Central memory CD4-positive, alpha-beta T cell (primary cell): ENCODE measurements at places on chromosomes 7 and 10.
A peak's percentile ranks its signal among the peaks of the same experiment; 100 is the strongest.

DNA sequence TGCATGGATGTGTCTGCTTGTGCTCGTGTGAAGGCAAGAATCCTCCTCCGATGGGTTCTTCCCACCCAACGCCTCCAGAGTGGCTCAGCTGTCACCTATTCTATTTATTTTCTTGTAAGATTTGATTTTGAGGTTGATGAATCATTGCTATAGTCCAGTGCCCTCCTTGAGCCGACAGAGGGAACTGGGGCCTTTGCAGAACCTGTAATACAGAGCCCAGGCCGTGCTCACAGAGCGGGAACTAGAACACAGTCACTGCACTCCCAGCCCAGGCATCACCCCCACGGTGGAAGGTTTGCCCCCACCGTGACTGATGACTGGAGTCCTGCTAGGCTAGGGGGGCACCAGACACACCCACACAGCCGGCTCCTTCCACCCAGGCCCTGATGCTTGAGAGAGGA lies 2.0 kb downstream of the RARRES2 start:
- no peak for DNase-seq

GRCh38 chr7:2312267-2312929 lies 1.8 kb downstream of the SNX8 start:
- no peak for DNase-seq

DNA sequence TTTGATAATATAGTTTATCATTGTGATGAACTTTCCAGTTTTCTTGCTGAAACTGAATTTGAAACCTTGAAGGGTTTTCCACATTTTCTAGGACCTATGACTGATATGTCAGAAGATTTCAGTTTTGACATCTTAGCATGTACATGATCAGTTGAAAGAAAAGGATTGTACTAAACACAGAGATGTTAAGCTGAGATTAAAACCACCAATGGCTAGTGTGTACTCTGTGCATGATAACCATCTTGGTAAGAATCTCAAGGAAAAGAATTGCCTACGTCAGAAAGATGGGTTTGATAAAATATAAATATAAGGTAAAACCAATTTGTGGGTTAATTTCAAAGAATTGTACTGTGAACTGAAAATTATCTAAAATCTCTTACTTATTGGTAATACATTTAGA lies 776.4 kb downstream of the GATA3 start:
- DNase-seq, result no peak

DNA sequence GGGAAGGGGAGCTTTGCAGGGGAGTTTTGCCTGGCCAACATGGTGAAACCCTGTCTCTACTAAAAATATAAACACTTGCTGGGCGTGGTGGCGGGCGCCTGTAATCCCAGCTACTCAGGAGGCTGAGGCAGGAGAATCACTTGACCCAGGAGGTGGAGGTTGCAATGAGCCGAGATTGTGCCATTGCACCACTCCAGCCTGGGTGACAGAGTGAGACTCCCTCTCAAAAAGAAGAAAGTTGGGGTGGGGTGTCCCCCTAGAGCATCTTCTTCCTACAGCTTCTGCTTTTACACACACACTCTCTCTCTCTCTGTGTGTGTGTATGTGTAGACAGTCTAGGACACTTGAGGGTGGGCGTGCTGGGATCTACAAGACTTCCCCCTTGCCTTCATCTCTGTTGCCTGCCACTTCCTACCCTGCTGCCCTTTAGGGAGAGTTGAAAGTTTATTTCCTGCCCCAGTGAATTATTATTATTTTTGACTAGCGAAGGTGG lies 21.7 kb downstream of the PLAU start:
- DNase-seq, result no peak

- no peak for DNase-seq
These were observed 268.8 kb downstream of the PLXNA4 start for GRCh38 chr7:132307465-132307864.

DNA sequence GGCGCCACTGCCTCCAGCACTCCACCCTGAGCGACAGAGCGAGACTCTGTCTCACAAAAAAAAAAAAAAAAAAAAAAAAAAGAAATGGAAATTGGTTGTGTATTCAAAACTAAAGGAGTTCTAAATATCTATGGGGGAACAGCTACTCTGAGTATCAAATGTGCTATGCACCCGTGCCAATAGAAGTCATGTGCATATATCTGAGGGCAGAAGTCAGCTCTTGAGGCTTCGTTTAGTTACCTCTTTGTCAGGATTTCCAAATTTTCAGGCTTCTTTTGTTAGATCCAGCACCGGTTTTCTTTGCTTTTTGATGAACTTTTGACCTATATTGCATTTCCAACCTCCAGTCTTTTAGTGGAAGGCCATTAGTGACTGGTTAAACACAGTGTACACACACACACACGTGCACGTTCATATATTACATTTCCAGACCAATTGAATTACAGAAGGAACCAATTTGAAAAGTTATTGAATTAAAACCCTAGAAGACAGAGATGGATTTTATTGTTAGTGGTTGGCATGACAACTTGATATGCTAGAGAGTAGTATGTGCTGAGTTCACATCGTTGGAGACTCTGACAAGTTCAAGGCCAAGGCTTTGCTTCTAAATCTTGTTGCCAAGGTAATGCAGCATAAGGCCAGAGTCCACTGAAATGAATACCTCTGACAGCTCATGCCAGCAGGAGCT lies 33.1 kb upstream of the ADD3 start:
- DNase-seq, result no peak

DNA sequence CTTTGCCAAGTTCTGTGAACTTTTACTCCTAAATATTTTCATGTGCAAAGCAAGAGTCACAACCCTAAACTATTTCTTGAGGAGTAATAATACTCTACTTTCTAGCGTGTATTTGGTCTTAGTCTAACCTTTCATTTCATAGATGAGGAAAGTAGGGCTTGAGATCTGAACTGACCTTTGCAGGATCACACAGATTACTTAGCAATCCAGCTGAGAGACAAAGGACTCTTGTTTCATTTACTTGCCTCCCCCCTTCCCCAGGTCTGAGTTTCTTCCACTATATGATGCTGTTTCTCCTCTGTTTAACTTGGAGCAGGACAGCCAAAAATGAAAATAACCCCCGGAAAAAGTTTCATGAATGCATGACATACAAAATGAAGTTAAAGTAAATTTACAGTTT lies 75.3 kb upstream of the PTN start:
- DNase-seq, result no peak

GRCh38 chr10:55800602-55801352 lies 560.3 kb downstream of the ZWINT start:
- DNase-seq, result no peak

DNA sequence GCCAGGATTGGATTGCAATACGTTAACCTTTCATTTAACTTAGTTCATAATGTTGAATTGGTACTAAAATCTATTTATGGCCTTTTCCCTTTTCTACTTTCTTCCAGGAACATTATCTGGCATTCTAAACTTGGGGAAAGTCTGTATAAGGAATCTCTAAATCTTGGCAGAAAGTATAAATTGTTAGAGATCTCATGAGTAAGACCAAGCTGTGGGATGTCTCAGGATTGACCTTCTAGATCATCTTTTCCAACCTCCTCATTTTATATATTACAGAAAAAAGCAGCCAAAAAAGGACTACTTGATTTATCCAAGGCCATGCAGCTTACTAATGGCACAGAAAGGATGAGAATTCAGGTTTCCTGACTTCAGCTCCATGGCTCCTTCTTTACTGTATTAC lies 598.3 kb downstream of the INHBA start:
- DNase-seq, result no peak

- no peak for DNase-seq
These were observed 68.6 kb upstream of the AFAP1L2 start for GRCh38 chr10:114472877-114473253.

GRCh38 chr7:57415730-57416129 lies 34.2 kb upstream of the ZNF716 start:
- no peak for DNase-seq

DNA sequence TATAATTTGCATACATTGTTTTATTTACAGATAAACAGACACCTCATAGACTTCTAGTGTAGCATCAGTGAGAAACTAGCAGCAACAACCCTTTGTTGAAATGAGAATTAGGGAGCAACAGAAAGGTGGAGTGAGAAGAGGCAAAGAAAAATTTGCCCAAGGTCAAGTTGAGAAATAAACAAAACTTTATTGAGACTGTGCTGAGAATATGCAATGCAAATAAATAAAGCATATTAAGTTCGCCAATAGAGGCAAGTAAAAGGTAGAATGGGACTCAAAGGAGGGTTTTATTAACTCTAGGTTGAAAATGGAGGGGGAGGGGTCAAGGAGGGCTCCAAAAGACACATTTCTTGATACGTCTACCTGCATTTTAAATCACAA lies 49.7 kb downstream of the CACNA2D1 start:
- no peak for DNase-seq

DNA sequence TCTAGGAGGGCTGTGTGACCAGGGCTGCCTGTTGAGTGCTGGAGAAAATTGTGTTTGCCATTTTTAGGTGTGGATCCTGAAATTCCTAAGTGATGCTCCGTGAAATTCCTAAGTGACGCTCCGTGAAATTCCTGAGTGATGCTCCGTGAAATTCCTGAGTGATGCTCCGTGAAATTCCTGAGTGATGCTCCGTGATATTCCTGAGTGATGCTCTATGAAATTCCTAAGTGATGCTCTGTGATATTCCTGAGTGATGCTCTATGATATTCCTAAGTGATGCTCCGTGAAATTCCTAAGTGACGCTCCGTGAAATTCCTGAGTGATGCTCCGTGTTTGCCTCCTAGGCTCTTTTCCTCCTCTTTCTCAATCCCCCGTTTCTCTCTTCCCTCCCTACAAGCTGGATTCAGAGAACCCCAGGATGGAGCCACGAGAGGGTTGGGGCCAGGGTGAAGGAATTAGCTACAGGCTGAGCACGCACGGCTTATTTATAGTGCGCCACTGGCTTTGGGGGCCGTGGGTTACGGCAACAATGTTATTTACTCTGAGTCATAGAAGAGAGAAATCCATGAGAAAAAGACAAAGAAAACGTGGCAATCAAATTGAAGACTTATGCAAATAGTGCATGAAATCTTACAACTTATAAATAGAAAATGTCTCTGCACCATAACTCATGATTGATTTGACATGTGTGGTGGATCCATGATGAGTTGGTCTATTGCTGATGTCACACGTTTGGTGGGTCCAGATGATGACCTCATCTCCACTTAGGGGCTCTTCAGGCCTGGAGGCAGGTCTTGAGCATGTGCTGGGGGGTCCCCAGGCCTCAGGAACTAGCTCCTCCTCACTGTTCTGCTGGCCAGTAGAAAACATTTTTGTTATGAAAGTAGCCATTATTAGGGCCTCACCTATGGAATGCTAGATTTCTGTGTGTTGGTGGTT lies 224.6 kb downstream of the WDR37 start:
- no peak for DNase-seq

DNA sequence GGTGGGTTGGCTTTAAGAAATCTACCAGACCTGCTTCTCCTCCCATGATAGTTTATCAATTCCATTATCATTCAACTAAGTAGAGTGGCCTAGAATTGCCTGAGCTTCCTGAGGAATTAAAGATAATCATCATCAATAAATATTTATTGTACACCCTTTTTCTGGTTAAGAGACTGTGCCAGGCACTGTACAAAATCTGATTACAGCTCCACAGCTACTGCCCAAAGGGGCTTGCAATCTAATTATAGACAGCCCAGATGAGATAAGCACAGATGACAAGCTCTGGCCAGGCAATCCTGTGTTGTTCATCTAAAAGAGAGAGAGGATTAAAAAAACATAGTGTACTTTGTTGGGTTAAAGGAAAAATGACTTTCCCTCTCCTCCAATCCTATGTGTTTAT lies 586.4 kb downstream of the GATA3 start:
- DNase-seq, result no peak

DNA sequence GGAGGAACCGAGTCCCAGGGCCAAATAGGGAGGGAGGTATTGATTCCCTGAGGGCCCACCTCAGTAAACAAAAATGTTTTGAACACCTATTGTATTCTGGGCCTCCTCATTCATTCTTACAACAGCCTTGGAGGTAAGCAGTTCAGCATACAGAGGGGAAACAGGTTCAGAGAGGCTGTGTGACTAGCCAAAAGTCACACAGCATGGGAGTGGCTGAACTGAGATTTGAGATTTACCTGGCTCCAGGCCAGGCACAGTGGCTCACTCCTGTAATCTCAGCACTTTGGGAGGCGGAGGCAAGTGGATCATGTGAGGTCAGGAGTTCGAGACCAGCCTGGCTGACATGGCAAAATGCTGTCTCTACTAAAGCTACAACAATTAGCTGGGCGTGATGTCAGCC lies 107.2 kb downstream of the TMEM130 start:
- DNase-seq, result no peak

DNA sequence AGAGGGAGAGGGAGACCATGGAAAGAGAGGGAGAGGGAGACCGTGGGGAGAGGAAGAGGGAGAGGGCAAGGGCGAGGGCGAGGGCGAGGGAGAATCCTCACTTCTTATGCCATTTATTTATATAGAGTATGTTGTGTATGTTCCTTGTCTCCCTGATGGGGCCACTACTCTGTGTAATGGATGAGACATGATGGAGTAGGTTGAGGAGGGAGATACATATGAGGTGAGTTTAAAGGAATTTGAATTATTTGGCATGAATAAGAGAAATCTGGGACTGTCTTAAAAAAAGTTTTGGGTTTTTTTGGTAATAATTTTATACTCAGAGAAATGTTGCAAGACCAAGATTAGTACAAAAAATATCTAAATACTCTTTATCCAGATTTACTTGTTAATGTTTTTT lies 20.1 kb downstream of the CCSER2 start:
- DNase-seq, result no peak

GRCh38 chr10:4120096-4120853 lies 335.3 kb upstream of the KLF6 start:
- DNase-seq, result peak; percentile 24

DNA sequence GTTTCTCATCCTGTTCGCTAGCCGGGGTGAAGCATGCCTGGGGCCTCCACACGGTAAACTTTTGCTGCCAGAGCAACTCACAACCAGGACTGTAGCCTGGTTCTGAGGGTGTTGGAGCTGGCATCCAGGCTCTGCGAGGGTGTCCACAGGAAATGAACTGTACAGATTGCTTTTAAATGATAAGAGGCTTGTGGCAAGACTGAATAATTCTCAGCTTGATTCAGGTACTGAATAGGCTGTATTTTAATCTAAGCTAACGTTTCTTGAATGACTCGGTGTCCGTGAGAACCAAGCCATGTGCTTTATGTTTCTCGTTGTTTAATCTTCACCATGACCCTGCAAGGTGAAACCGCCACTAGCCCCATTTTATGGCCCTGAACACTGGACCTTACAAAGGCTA lies 49.3 kb downstream of the EEPD1 start:
- DNase-seq, result no peak

- DNase-seq, result no peak
These were observed 20.4 kb downstream of the FRMPD2 start for GRCh38 chr10:48253970-48254657.
